ENCODE measurements at places on chromosomes 4 and X.

DNA sequence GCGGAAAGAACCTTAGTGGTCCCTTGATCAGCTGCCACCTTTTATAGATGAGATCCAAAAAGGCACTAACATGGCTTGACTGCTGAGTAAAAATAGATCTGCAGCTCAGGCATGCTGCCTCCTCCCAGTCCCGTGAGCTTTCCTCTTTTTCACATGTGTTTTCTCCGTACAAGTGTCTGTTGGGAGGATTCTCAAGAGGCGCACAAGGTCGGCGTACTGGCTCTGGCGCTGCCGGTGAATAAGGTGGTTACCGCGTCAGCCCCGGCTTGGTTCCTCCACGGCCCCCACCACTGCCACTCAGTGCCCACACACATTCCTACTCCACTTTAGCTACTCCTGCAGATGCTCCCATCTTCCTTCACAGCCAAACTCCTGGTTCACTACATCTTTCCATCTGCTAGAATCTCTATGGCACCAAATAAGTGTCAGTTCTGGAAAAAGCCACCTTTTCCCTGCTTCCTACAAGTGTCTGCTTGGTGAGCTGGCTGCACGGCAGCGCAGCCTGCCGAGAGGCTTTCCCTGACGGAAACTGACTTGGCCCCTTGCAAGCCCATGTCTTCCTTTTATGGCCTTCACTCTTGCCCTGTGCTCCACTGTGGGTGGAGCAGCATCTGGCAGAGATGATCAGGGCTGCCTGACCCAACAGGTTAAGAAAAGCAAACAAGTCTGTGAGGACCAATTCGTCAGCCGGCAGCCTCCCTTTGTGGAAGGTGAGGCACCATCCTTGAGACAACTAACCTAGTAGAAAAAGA, 99.8 kb downstream of the KLHL8 start:
- DNase-seq, result no peak

- DNase-seq, result no peak
Measured at GRCh38 chrX:127459790-127460189, 592.4 kb downstream of the ACTRT1 start.

GRCh38 chr4:80215449-80216052, 18.2 kb downstream of the PRDM8 start:
- DNase-seq, result no peak

DNA sequence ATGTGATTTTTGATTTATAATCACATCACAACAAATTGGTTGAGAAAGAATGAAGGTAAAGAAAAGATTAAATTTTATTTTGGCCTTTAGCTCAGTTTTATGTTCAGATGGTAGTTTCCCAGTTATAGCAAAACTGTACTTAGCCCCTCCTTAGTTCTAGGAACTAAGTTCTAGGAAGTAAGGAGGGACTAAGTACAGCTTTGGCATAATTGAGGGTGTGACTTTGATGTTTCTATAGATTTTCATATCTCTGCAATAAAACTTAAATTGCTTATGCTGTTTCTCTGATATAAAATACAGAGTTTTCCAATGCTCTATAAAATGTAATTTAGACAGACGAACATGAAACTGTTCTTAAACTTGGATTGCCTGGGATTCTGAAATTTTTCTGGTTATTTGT, 46.6 kb upstream of the SLC4A4 start:
- DNase-seq, result no peak

- no peak for DNase-seq
Measured at GRCh38 chrX:18534949-18535348, 109.5 kb downstream of the CDKL5 start.

- no peak for DNase-seq
Measured at GRCh38 chr4:150668824-150669223, 86.9 kb downstream of the MAB21L2 start.

DNA sequence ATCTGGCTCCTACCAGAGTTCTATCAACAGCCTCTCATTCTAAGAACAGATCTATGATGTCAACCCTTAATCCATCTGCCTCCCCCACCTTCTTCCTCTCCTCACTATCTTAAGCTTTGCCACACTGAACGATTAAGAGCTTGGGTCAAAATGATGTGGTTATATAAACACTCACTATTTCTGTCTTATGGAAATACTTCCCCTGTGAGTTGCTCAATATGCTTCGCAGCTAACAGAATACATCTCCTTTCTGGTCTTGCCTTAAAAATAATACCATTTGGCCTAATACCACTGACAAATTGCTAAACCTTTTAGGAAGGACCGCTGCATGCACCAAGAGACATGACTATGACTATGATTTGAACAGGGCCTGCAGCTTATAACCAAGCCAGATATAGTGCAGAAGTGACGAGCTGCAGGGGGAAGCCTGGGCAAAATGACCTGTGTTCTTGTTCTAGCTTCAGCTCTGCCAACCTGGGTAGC, 130.9 kb downstream of the RNF150 start:
- DNase-seq, result no peak

DNA sequence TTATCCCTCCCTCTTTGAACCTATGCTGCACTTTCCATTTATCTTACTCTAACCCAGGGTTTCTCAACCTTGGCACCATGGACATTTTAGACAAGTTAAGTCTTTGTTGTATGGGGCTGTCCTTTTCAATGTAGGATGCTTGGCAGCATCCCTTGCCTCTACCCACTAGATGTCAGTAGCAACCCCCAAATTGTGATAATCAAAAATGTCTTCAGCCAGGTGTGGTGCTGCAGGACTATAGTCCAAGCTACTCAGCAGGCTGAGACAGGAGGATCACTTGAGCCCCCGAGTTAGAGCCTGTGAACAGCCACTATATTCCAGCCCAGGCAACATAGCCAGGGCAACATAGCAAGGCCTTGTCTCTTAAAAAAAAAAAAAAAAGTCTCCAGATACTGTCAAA, 7.0 kb downstream of the LRCH2 start:
- DNase-seq, result no peak

DNA sequence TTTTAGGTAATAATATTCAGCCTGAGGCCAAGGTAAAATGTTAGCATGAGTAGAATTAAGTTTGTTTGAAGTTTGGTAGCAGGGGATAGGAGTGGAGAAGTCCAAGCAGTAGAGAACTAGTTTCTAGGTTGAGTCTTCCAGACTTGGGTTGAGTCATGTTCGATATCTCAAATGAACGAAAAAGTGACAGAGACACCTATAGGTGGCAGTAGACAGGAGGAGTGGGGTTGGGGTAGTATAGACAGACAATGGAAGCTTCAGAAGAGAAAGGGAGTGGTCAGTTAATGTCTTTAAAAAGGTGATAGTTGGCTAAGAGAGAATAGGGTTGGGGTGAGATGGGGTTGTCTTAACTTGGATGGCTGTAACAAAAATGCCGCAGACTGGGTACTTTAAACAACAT, 58.7 kb upstream of the EMCN start:
- no peak for DNase-seq

- no peak for DNase-seq
Measured at GRCh38 chr4:62656006-62656405, 1455.9 kb downstream of the ADGRL3 start.

GRCh38 chr4:173333658-173334084, 487 bp downstream of the HMGB2 start:
- peak; percentile 36 for DNase-seq

- no peak for DNase-seq
Measured at GRCh38 chr4:148954011-148954749, 512.0 kb upstream of the NR3C2 start.

- no peak for DNase-seq
Measured at GRCh38 chrX:128816919-128817318, 706.4 kb downstream of the SMARCA1 start.

DNA sequence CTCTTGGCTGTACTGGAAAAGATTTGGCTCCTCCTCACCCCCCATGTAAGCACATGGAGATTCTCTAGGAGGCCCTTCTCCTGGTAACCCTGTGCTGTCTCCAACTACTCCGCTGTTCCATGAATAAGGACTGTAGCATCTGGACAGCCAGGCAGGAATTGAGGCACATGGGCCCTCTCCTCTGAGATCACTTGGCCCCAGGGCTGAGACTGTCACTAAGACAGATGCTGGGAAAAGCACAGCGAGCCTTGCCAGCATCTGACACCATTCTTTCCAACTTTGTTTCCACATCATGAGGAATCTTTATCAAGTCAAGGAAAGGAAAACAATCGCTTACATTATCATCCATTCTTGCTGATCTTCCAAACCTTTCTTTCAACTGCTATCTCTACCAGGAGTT, 222.6 kb upstream of the INTU start:
- no peak for DNase-seq

GRCh38 chrX:153628665-153629064, 18.3 kb upstream of the DUSP9 start:
- no peak for DNase-seq

DNA sequence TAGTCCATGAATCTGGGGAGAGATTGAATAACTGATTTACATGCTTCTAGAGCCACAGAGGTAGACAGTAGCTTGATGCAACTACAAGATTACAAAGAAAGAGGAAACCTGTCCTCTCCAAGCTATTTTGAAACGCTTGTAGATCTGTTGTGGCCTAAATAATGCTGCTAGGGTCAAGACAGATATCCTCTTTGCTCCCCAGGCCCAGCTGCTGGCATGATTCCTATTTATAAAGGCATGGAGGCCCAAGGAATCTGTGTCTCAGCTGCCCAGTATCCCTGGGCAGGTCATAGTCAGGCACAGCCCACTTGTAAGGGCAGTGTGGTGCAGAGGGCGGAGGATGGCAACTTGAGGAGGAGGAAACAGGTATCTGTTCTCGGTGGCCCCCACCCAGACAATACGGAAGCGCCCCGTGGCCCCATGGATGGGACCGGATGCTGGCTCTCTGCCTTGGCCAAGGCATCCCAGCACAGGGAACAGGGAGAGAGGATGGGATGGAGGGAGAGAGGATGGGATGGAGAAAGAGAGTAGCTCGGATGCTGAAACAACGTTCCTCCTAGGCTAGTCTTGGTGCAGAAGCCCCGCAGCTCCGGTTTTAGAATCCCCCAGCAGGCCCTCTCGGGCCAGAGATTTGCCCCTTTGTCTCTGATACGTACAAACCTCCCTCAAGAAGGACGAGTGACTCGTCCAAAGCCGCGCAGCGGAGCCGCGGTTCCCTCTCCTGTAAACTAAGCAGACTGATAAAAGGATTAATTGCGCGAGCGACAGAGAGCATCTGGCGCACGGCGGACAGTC, 767 bp upstream of the SMIM20 start:
- peak; percentile 8 for DNase-seq

DNA sequence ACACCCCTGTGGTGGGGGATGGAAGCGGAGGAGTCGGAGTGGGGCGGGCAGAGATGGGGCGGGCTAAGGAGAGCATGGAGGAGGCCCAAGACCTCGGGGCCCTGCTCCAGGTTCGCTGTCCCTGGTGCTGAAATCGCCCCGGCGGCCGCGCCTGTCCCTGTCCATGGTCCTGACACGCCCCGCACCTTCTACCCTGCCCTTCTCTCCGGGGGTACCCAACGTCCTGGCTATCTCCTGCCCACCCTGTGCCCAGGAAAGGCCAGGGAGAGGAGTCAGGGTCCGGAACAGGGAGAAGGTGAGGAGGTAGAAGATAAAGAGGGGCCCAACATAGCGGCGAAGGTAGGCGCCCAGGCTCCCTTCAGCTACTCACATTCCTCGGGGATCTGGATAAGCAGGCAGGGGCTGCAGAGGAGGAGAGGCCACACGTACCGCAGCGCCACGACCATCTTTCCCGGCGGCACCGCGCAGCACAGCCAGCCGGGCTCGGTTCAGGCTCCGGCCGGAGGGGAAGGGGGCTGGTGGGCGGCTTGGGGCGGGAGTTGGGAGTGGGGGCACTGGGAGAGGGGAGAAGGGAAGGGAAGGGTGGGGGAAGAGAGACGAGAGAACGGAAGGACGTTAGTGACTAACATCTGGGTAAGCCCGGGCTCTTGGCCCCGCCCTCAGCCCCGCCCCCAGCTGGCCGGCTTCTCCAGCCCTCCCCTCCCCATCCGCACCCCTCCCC, 10.4 kb downstream of the L1CAM start:
- DNase-seq, result no peak

DNA sequence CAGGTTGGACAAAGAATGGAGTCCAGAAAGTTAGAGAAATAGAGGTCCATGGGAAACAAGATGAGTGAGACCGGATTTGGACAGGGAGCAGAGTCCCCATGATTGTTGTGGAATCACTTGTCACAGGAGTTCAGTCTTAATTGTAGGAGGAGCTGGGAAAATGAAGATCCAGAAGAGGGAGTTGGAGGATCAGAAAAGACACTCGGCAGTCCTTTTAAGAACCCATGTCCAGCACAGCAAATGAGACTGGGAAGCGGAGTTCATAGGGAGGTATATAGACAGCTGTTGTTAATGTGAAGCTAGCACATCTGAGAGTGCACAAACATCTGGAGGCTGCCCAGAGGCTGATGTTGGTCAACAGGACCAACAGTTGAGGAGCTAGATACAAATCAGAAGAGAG, 111.4 kb upstream of the RXFP1 start:
- no peak for DNase-seq

DNA sequence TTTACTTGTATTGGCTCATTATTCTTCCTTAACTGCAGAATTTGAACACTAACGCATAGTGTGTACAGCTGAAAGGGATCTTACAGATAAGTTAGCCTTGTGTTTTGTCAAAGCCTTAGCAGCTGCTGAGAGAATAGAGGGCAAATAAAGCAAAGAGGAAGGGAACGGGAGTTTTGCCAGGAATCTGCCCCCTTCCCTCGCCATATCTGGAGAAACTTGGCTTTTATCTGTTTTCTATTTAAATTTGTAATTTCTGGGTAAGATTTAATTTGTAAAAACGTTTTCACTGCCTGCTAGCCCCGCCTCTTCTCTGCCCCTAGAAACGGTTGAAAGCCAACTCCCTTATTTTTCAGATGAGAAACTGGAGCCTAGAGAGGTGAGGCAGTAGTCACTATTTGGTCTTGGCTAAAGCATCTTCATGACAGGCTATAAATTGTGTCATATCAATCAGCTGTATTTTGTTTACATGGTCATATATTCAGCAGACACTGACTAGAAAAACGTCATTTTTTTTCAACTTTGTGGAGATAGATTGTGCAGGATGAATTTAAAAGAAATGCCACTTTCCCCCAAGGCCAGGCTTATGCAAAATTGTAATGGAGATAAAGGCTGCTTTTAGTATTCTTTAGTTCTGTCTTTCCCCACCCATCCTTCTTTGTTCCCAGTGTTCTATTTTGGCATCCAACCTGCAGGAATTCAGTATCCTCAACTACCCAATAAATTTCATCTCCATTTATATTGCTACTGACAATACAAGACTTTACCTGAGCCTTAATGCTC, 319.4 kb downstream of the SH2D1A start:
- DNase-seq, result no peak
